ENCODE measurements at places on chromosomes 3 and 15.

GRCh38 chr3:53795789-53796560 lies 50.2 kb downstream of the CHDH start:
- no peak for DNase-seq

- DNase-seq = no peak
These were observed 30.3 kb downstream of the GADL1 start for GRCh38 chr3:30864132-30864531.

DNA sequence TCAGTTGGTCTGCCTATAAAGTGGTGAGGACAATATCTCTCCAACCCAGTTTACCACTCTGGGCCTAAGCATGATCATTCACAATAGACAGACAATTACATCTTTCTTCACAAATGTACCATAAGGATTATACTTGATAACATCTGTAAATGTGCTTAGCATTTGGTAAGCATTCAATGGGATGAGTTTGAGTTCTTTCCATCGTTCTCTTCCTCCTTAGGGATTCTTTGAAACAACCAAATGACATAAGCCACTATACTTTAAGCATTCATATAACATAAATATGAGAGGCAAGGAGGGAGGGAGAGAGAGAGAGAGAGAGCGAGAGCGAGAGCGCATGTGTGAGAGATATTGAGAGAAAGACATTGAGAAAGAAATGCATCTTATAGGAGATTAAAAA lies 303.3 kb upstream of the CBLB start:
- no peak for DNase-seq

DNA sequence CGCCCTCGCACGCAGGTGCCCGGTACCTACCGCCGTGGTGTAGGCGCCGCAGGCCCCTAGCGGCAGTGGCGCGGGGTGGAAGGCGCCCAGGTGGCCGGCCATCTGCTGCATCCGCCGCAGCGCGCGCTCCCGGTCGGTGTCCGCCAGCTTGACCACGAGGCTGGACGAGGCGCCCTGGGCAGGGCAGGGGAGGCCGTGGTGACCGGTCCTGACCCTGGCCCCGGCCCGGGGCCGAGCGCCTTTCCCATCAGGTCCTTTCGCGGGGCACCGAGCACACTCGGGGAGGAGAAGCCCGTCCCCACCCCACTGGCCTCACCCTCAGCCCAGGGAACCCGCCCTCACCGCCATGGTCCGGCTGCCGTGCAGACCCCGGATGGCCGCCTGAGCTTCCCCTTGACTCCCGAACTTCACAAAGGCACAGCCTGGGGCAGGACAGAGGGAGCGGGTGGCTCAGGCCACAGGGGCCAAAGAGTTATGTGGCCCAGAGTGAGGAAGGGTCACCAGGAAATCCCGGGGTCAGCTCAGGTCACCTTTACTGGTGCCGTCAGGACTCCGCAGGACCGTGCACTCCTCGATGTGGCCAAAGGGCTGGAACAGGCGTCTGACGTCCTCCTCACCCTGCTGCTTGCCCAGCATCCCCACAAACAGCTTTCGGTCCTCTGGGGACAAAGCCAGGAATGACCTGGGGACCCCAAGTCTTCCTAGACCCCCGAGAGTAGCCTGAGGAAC lies 17.4 kb upstream of the PARP6 start:
- DNase-seq = no peak

DNA sequence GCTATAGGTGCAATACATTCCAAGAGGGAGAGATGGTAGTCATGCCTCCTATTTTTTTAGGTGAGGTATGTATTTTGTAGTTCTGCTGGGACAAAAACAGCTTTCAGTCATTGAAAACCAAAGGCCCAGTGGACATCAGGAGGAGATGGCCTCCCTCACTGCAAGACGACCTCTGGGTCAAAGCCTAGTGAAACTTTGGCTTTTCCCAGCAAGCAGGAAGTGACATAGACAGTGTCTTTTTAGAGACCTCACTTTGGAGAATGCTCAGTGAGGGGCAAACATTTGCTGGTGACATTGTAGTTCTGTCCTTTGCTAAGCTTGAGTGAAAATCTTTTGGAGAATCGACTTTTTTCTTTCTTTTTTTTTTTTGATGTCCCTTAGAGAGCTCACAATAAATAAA lies 27.3 kb downstream of the LIPC start:
- DNase-seq = no peak

DNA sequence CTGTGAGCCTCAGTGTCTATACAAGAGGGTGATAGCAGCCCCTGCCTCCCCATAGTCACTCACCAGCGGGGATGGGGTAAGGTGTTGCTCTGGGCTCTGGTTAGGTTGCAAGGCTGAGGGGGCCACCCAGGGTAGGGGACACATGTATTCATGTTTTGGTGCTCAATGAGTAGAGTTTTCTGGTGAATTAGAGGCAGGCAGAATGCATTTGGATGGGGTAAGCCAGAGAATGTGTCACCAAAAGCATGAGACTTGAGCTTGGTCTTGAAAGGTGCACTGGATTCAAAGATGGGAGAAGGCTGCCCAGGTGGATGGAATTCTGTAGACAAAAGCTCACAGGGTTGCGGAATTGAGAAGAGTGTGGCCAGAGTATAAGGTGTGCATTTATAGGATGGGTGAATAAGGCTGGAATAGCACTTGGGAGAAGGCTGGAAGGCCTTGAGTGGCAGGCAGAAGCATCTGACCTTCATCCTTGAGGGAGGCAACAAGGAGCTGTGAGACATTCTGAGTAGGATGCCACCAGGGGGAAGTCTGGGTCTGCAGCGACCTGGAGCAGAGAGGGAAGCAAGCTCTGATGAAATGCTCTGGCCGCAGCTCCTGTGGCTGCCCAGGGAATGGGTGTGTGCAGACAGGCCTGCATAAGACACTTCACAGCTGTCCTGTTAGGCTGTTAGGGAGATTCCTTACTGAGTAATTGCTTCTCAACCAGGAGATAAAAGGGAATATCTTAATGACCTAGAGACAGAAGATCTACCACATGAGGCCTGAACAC lies 149.6 kb downstream of the CHDH start:
- DNase-seq = no peak

GRCh38 chr3:156681002-156681401 lies 6.6 kb downstream of the TIPARP start:
- DNase-seq = no peak

DNA sequence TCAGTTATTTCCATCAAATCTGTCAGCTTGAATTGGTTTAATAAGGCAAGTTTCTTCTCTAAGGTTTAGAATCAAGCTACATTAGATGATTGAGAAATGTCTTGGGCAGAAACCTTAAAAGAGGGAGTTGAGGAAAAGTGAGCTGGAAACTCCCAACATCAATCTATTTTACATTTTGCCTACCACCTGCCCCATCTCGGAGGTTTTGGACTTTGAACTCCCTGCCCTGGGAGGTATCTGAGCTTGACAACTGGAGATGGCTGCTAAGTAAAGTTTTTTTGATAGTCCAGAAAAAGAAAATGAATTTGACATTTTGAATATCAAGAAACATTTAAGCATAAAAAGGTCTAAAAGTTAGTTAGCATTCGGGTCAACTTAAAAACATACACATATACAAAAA lies 234.2 kb downstream of the NFKBIZ start:
- no peak for DNase-seq

DNA sequence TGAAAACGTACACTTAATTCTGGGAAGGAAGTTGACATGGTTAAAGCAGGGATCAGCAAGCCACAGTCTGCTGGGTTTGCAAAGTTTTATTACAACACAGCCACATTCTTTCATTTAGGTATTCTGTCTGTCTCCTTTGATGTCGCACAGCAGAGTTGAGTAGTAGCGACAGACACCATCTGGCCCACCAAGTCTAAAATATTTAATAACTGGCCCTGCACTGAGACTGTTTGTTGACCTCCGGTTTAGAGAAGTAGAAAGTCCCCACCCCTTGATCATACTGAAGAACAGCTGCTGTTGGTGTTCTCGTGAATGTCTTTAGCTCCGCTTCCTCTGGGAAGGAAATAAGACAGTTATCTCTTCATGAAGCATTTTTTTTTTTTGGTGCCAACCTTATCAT lies 66.2 kb downstream of the MCTP2 start:
- DNase-seq = no peak

GRCh38 chr3:174548841-174549623 lies 310.1 kb upstream of the NAALADL2 start:
- no peak for DNase-seq

- DNase-seq = no peak
These were observed 51.9 kb downstream of the BBX start for GRCh38 chr3:107574650-107575049.

GRCh38 chr3:73114711-73115110 lies 53.3 kb downstream of the EBLN2 start:
- no peak for DNase-seq

GRCh38 chr3:26061947-26062346 lies 272.1 kb downstream of the OXSM start:
- DNase-seq = no peak

DNA sequence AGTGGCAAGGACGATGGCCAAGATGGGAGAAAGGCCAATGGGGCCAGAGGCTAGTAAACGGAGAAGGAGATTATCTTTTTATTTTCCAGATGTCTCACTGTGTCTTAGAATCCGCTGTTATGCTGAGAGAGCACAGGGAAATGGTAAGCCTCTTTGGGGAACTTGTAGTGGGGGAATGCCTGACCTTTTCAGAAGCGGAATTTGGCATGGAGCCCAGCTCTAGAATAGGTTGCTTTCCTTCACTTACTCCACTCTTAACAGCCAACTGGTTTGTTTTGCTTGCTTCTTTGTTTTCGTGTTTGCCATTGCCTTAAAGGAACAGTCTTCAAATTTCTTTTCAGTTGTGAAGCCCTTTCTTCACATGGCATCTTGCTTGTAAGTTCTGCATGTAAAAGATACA lies 316.2 kb upstream of the THRB start:
- no peak for DNase-seq

DNA sequence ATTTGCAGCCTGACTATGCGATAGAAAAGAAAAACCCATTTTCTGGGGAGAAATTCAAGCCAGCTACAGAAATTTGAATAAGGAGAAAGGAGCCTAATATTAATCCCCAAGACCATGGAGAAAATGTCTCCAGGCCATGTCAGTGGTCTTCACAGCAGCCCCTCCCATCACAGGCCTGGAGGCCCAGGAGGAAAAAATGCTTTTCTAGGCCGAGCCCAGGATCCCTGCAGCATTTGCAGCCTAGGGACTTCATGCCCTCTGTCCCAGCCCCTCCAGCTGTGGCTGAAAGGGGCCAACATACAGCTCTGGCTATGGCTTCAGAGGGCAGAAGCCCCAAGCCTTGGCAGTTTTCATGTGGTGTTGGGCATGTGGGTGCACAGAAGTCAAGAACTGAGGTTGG lies 26.3 kb downstream of the ARRDC4 start:
- no peak for DNase-seq

DNA sequence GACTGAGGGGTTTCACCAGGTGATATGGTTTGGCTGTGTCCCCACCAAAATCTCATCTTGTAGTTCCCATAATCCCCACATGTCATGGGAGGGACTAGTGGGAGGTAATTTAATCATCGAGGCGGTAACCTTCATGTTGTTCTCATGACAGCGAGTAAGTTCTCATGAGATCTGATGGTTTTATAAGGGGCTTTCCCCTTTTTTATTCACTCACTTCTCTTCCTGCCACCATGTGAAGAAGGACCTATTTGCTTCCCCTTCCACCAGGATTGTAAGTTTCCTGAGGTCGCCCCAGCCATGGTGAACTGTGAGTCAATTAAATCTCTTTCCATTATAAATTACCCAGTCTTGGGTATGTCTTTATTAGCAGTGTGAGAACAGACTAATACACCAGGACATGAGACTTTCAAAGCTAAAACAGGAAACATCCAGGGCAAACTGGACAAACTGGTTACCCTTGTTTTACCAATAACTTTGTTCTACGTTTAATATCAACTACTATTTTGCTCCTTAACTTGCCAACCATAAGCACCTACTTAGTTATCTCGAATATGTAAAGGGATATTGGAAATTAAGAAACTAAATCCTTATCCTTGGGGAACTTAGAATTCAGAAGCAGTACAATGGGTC lies 98.2 kb downstream of the MYH15 start:
- no peak for DNase-seq

- DNase-seq = no peak
These were observed 404.2 kb downstream of the RSL24D1 start for GRCh38 chr15:54792526-54792925.

GRCh38 chr3:194075088-194075615 lies 60.8 kb upstream of the HES1 start:
- no peak for DNase-seq

DNA sequence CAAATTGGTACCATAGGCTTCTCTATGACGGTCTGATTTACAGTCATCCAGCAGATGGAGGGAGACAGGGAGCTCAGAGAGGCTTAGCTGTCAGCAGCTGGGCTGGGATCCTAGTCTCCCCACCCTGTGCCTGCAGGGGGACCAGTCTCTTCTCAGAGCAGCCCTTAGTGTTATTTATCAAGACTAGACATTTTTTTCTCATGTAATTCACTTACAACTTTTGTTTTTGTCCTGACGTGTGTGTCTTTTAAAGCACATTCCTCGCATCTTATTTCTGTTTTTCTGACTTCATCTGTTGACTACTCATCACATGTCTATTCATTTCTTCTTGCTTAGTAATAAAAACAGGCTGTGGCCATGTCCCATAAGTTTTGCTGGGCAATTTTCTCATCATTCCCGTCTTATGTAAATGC lies 116.1 kb downstream of the KLF13 start:
- no peak for DNase-seq

GRCh38 chr15:22915866-22916515 lies 64.2 kb downstream of the CYFIP1 start:
- DNase-seq = no peak

- DNase-seq = no peak
These were observed 17.2 kb downstream of the DAPK2 start for GRCh38 chr15:64029110-64029509.

DNA sequence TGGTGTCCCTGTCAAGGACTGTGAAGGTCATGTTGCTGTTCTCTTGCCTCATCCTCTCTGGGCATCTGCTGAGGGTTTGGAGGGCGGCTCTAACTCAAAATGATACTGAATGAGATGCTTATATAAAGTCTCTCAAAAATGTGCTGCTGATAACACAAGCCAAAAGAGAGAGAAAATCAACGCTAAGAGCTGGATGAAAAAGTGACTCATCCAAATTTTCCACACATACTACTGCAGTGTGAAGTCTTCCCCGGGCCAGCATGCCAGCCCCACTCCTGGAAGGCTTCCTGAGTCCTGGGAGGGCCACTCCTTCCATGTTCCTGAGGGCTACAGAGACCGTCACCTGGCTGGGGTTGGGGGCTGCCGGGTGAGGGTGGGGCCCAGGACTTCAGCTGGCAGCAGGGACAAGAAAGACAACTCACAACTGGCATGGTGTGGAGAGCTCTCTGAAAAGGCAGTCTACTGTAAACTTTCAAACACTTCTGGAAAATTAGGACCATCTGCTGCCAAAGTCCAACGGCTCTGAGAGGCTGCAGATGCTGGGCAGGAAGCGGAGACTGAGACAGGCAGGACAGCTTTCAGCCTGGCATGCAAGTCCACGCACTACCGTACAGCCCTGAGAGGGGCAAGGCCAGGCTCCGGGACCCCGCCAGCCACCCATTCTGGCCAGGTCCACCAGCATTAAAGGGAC lies 200.3 kb downstream of the ADAMTS17 start:
- no peak for DNase-seq

All from stimulated activated CD4-positive, alpha-beta T cell treated with anti-CD3 and anti-CD28 coated beads, Interleukin-12 subunit alpha, Interleukin-12 subunit beta, amount 100 ng/mL, for 48 hours (primary cell).